Liver (tissue), 10 donors: ENCODE measurements at places on chromosomes 6 and 20. TPM values are rescaled to one million over a fixed set of nuclear protein-coding genes. Genes with fewer than 3 reads are reported as not detected.

- DNase-seq, result no peak
These were observed 26.2 kb downstream of the RRAGD start for GRCh38 chr6:89385846-89386245.

DNA sequence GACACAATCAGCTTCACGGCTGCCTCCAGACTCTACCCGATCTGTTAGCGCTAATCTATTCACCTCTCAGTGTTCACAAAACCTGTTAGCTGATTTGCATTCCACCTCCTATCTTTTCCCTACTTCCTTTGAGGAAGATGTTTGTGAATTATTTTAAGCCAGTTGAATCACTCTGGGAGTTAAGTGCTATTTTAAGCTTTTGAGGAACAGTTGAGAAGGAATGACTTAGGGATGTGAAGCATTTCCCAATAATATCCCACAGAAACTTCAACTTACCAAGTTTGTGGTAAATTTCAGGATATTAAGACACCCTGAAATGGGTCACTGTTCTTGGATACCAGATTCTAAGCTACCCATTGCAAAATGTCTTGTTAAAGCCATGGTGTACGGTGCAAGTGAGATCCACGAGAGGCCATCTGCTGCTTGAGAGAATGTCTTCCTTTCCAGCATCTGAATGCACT lies 145.2 kb upstream of the CITED2 start:
- no peak for DNase-seq

DNA sequence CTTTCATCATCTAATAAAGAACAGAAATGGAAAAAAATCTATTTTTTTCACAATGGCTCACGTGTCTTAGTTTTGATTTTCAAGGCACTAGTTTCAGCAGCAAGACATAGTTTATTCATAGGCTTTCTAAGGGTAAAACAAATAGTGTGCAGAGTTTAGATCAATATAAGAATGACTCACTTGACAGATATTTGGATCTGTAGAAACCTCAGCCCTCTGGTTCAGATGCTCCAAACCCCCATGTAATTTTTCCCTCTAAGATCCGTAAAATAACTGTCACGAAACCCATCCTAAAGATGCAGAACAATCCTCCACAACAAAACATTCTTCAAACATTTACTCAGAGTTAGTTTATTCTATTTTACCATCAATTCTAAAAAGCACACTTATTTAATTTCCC lies 43.4 kb downstream of the IYD start:
- no peak for DNase-seq

DNA sequence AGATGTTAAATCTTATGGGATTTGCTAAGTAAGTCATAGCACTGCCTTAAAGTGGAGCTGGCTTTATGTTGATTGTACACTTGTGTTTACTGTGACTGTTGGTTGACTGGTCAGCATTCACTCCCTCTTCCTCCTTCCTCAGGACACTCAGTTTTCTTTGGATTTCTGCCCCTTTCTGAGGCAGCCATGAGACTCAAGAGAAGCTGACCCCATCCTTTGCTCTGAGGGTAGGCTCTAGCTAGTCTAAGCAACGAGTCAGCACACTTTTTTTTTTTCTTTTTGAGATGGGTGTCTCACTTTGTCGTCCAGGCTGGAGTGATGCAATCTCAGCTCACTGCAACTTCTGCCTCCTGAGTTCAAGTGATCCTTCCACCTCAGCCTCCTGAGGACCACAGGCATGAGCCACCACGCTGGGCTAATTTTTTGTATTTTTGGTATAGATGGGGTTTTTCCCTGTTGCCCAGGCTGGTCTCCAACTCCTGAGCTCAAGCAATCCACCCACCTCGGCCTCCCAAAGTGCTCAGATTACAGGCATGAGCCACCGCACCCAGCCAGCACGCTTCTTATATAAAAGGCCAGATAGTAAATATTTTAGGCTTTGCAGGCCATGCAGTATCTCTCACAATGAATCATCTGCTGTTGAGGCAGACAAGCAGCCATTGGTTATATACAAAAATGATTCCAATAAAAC lies 191.4 kb downstream of the NFATC2 start:
- no peak for DNase-seq

GRCh38 chr20:49620364-49621240 lies 52.7 kb upstream of the PTGIS start:
- no peak for DNase-seq

- no peak for DNase-seq
These were observed 470.6 kb downstream of the MAFB start for GRCh38 chr20:40218316-40218969.

DNA sequence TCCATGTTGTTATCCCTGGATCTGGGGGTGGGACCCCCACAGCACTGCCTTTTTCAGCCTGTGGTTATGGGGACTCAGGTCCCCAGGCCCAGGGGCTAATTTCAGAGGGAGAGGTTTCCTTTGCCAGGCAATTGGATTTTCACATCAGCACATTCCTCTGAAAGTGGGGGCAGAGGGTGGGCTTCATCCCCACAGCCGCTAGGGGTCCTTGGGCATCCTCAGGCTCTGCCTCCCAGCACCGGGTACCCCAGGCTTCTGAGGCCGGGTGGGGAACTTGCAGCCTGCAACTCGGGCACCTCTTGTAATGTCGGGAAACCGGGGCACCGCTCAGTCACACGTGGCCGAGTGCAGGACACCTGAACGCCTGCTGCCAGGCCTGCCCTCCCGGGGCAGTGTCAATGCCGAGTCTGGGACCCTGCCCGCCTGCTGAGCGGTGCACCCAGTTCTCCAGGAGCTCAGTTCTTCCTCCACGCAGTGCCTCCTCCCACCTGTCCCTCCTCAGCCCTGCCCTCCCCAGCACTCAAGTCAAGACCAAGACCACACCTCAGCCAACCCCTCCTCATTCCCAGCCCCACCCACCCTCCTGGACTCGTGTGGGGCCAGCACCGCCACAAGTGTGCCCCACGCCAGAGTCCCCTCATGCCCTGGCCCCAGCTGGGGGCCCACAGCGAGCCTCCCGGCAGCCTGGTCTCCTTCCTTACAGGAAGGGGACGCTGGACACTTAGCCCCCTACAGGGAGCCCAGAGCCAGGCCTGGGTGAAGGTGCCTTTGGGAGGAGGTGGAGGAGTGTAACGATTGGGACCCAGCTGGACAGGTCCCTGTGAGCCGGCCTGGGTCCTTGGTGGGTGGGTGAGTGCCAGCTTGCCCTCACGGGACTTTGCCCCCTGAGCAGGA lies 8.8 kb upstream of the CHRNA4 start:
- no peak for DNase-seq

DNA sequence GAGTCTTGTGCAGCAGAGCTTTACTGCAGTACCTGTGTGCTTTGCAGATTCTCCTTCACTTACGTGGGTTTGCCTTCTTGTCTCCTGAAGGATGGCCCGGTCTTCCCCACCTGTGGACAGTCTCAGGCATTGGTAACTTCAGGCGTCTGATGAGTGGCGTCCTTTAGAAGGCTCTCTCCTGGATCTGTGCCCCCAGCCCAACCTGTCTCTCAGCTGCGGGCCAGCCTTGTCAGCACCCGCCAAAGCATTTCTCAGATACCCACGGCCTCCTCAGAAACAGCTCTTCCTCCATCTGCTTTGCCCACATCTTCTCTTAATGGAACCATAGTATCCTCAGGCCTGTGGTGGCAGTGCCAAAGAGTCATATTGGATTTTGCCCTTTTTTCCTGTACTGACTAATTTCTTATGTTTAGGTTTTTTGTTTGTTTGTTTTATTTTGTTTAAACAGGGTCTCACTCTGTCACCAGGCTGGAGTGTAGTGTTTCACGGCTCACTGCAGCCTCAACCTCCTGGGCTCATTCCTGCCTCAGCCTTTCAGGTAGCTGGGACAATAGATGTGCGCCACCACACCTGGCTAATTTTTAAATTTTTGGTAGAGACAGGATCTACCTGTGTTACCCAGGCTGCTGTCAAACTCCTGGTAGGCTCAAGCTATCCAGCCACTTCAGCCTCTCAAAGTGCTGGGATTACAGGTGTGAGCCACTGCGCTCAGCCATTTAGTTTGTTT lies 96.6 kb downstream of the ARID1B start:
- no peak for DNase-seq

ENPP3 gene
- total RNA-seq, result 0.75 TPM

COL21A1 gene
- total RNA-seq, result 1.3 TPM

CTCFL gene
- 0.08 TPM for total RNA-seq

SLC35B2 gene
- total RNA-seq, result 22.4 TPM
